T-helper 2 cell treated with Interferon-gamma antibody and Interleukin-4, amounts not matched to agents 100 ng/mL and 5 ng/mL, for 36 hours (primary cell): ENCODE measurements at places on chromosomes 1 and 21. TPM values are rescaled to one million over a fixed set of nuclear protein-coding genes. Genes with fewer than 3 reads are reported as not detected.

CNKSR1 gene
- total RNA-seq, result 5.9 and 7.2 TPM in 2 replicates

EIF4G3 gene
- total RNA-seq, result 48.4 and 49.7 TPM in 2 replicates

SH2D2A gene
- total RNA-seq, result 94.7 and 96.1 TPM in 2 replicates

RWDD3 gene
- total RNA-seq, result 13.3 and 15.3 TPM in 2 replicates

RUNX1 gene
- total RNA-seq, result 84.3 and 89.5 TPM in 2 replicates

CYP4Z1 gene
- total RNA-seq, result not detected in 2 replicates

CTTNBP2NL gene
- total RNA-seq, result 0.93 and 1.0 TPM in 2 replicates

IFFO2 gene
- total RNA-seq, result 15.3 and 19.5 TPM in 2 replicates

TGFBR3 gene
- total RNA-seq, result 14.1 and 14.5 TPM in 2 replicates

OR4F16 gene
- total RNA-seq, result not detected in 2 replicates

KCNE2 gene
- not detected in 2 replicates for total RNA-seq

RGS13 gene
- total RNA-seq, result not detected in 2 replicates

KISS1 gene
- total RNA-seq, result not detected in 2 replicates

ELAVL4 gene
- not detected in 2 replicates for total RNA-seq

LEFTY1 gene
- total RNA-seq, result not detected in 2 replicates

CRP gene
- total RNA-seq, result not detected in 2 replicates

TNFRSF4 gene
- total RNA-seq, result 46.0 and 47.8 TPM in 2 replicates

NKAIN1 gene
- not detected in 2 replicates for total RNA-seq

ADAM30 gene
- not detected in 2 replicates for total RNA-seq
